ENCODE measurements at places on chromosomes 3 and 15.

DNA sequence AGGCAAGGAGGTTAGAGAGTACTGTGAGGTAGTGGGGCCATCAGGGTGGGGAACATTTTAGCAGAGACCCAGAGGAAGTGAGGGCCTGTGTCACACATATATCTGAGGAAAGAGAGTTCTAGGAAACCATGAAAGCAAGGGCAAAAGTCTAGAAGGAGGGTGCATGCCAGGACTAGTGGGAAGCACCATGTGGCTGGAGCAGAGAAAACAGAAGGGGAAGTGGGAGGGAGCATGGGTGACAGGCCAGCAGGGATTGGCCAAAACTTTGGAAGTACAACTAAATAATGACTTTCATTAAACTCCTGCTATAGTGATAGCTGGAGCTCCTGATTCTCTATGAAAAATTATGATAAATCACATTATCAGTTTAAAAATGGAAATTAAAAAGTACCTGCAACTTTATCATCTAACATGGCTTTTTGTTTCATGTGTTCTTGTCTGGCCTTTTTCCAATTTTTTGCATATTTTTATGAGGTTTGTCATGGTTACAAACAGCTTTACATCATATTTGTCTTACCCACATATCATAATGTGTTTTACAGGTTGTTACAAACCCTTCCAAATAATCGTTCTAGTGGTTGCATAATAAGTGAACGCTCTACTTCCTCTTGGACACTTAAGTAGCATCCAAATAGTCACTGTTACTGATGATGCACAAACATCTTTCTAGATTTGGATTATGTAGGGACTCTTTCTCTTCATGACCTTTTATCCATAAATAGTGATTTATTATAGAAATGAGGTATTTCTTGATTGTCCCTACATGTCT lies 168.3 kb downstream of the NEK10 start:
- DNase-seq: no peak

DNA sequence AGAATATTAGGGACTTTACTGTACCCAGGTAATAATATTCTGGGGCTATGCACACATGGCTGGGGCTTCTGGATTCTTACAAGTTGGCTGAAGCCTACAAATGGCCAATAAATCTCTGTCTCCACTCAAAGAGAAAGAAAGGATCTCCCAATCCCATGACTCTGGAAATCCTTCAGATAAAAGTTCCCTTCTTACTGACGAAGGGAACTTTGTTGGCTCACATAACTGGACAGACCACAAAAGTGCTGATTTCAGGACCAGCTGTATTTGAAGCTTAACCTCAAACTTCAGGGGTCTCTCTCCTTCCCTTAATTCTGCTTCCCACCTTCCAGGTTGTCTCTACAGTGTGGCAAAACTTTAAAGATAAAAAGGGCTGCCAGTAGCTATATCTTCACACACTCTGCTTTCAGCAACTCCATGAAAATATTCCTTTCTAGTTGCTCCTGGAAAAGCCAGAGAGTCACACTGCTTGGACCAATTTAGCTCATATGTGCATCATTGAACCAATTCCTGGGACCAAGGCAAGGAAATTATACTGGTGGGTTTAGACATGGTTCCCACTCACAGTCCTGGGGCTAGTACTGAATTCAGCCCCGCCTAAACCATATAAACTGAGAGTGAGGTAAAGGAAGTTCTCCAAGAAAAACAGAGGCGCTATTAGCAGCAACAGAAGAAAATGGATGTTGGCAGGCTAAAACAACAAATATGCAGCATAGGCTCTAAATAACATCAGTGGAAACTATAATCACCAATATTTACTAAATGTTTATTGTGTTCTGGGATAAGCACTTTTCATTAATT lies 290.0 kb upstream of the GADL1 start:
- no peak for DNase-seq

DNA sequence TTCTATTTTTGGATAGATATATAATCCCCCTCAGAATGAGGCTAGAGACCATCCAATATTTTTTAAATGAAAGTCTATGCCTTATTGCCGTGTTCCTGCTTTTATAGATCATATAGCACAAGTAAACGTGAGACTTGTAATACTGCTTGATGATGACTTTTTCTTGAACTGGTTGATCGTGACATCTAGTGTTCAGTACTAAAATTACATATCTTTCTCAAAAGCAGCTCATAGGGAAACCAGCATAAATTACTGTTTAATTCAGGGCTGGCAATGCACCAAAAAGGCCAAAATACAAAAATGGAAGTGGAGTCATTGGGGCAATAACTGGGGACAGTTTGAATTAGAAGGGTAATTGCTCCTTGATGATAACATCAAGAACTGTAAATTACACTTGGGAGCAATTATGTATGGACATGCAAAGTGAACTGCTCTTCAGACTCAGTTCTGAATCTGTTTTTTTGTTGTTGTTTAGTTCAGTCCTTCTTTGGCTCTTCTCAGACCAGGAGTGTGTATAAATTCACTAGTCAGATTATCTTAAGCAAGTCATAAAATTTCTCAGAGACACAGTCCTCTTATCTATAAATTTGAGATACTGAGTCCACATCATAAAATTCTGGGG lies 325.3 kb downstream of the THSD4 start:
- peak; percentile 69 for DNase-seq

DNA sequence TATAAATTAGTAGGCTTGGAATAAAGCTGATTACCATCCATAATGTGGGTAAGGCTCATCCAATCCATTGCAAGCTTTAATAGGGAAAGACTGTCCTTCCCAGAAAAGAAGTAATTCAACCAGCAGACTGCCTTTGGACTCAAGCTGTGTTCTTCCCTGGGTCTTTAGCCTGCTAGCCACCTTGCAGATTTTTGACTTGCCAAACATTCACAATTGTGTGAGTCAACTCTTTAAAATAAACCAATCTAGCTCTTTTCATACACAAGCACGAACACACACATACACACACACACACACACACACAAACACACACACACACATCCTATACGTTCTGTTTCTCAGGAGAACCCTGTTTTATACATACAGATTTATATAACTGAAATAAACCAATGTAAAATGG lies 248.1 kb downstream of the NAALADL2 start:
- peak; percentile 15 for DNase-seq

DNA sequence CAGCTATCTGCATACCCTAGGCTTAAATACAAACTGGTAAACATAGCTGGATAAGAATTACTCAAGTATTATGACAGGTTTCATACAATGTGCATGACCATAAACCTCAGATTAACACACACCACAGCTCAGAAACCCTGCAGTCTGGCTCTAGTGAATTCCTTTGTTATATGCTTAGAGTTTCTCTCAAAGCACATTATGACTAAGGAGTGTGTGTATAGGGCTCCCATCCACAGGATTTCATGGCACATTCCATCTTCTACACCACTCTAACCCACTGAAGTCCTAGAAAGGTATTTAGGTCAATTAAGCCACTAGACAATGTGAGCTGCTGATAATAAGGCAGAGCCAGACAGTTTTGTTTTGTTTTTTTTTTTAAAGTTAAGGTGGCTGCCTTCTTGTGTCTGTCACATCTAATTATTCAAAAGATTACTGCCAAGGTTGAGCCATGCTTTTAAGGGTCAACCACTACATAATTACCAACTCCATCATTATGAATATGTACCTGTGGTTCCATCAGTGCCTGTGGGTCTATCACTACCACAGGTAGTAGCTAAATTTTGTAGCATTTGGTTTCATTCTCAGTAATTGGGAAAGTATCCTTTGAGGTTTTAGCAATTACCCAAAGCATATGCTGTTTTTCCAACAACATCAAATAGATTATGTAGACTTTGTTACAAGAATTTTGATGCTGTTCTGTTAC lies 107.0 kb downstream of the ALCAM start:
- DNase-seq: peak; percentile 17

DNA sequence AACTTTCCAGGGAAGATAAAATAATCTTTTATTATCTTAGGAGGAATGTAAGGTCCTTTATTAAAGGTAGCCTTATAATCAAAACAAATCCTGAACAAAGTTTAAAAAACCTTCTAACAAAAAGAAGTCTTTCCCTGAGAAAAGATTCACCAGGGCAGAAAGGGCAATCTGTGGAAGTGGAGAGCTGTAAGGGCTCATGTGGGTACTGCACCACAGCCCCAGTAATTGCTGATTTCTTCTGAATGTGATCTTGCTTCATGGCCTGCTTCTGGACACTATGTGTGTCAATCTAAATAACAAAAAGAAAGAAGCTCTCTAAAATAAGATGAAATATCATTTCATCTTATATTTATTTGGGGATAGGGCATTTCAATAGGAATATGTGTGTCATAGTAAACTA lies 1501.6 kb downstream of the OTOL1 start:
- DNase-seq: no peak

GRCh38 chr3:42764561-42765295 lies 8.3 kb downstream of the CCDC13 start:
- DNase-seq: no peak

DNA sequence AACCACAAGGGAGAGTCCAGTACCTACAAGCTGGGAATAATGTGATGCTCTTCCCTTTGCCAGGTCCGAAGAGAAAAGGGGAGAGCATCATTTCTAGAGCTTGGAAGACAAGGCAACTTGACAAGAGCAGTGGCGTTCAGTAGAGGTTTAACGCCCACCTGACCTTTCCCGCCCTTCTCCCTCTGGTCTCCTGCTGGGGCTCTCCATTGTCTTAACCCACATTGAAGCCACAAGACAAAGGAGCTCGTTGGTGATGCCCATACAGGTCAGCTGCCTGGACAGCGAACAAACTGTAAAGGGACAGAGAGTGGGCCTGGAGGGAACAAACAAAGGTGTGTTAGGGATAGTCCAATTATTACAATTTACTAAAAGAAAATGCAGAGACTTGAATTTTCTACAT lies 13.1 kb upstream of the DUT start:
- DNase-seq: no peak

- DNase-seq: peak; percentile 90
Measured at GRCh38 chr3:174125267-174125824, 727.8 kb downstream of the NLGN1 start.

DNA sequence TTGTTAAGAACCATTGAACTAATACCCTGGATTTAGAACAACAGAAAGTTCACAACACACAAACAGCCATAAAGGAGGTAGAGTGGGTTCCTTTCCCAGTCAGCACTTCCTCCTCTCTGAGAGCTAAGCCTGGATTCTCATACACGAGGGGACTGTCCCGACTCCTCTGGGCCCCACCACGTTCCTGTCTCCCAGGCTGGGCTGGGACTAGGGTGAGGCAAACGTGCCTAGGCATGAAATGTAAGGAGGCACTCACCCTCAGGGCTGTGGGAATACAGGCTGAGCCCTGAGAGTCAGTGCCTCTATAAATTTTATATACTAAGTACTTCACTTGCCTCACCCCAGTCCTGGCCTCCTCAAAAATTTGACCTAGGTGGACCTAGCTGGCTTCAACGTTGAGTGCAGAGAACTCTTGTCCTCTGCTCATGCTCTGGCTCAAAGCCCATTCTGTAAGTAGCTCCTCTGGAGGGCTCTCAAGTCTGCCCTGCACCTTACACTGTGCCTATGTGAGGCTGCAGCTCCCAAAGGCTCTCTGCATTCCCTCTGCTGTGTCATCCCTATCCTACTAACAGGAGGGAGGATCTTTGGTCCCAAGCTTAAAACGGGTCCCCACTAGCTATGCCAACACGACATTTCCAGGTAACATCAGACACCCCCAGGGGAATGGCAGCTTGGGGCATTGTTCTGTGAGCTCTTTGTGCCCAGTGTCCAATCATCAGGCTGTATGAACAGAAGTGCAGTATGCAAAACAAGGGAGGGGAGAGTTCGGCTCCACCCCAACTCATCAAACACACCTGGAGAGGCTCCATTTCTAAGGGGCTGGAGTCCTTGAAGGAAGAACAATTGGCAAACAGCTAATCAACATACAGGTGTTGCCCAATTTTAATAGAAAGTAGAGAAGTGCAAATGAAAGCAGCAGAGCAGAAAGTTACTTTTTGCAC lies 233.2 kb downstream of the RPLP1 start:
- DNase-seq: no peak

- no peak for DNase-seq
Measured at GRCh38 chr15:76309601-76310330, 1.5 kb downstream of the ETFA start.

GRCh38 chr3:141093397-141093796 lies 42.2 kb downstream of the SPSB4 start:
- DNase-seq: peak; percentile 75

GRCh38 chr3:173743516-173743915 lies 346.0 kb downstream of the NLGN1 start:
- no peak for DNase-seq

- DNase-seq: peak; percentile 53
Measured at GRCh38 chr3:139540651-139541531, 1.3 kb upstream of the RBP1 start.

DNA sequence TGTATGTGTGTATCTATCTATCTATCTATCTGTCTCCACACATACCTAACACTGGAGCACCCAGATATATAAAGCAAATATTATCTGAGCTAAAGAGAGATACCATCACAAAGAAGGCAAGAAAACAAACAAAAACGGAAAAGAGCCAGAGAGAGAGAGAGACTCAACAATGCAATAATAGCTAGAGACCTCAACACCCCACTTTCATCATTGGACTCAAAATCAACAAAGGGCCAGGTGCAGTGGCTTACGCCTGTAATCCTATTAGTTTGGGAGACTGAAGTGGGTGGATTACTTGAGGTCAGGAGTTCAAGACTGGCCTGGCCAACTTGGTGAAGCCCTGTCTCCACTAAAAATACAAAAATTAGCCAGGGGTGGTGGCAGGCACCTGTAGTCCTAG lies 23.4 kb downstream of the NCBP2 start:
- peak; percentile 79 for DNase-seq

- DNase-seq: no peak
Measured at GRCh38 chr3:170480111-170480510, 61.4 kb downstream of the CLDN11 start.

DNA sequence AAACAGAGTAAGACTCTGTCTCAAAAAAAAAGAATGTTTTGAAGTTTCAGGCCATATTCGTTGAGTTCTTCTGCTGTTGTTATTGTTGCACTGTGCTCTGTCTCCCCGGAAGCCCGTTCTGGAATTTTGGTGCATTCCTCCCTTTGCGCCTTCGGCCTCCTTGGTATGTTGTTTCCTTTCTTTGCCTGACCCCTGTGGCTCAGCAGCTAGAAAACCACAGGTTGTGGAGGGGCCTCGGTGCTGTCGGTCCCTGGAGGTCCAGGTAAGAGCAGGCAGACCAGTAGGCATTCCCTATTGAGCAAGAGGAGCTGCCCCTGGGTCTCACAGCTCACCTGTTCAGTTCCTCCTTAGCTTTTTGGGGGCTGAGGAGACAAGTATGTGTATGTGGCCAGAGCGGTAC lies 51.0 kb upstream of the DLG1 start:
- DNase-seq: no peak

- no peak for DNase-seq
Measured at GRCh38 chr15:41285285-41285684, 47.1 kb downstream of the OIP5 start.

DNA sequence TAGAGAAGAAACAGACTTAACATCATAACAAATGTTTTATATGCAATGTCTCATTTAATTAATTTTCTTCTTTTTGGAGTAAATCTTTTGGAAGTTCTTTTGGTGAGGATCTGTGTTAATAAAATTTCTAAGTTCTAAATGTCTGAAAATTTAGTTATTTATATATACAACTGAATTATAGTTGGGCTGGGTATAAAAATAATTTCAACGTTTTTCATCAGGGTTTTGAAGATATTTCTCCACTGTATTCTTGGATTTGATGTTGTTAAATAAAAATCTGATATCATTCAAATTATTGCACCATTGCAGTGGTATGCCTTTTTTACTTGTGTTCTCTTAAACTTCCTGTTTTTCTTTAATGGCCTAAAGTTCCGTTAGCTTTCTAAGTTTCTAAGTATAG lies 26.9 kb upstream of the SOX14 start:
- DNase-seq: no peak

- DNase-seq: peak; percentile 79
Measured at GRCh38 chr3:108552267-108553159, 36.7 kb downstream of the CIP2A start.

- no peak for DNase-seq
Measured at GRCh38 chr15:67127965-67128364, 62.6 kb downstream of the SMAD3 start.
